GM13977 (cell line): ENCODE measurements at places on chromosomes 2 and 18.

- no peak for DNase-seq
Observed at GRCh38 chr2:160582081-160582480, 88.5 kb upstream of the RBMS1 start.

GRCh38 chr2:19673213-19673791 lies 228.5 kb downstream of the TTC32 start:
- no peak for DNase-seq

GRCh38 chr18:78903436-78904178 lies 76.0 kb upstream of the SALL3 start:
- no peak for DNase-seq

GRCh38 chr2:220353897-220354296 lies 726.5 kb downstream of the SLC4A3 start:
- DNase-seq: no peak

GRCh38 chr18:21759836-21760235 lies 19.2 kb downstream of the MIB1 start:
- DNase-seq: no peak

- DNase-seq: no peak
Observed at GRCh38 chr2:190505696-190506095, 28.8 kb downstream of the NEMP2 start.

DNA sequence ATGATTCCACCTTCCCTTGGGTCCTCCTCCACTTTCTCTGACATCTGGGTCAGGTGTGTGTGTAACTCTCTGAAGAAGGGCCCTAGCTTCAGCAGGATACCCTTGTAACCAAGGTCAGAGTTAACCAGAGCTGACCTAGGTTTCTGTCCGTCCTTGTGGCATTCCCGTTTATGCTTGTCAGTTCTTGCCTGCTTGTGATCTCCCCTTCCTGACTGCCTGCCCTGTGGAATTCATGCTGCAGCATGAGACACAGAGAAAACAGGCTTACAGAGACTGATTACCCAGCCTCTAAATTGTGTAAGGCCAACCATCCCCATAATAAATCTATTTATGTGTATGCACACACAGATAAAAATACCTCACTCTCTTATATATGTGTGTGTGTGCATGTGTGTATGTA lies 22.8 kb downstream of the NXPH2 start:
- no peak for DNase-seq

DNA sequence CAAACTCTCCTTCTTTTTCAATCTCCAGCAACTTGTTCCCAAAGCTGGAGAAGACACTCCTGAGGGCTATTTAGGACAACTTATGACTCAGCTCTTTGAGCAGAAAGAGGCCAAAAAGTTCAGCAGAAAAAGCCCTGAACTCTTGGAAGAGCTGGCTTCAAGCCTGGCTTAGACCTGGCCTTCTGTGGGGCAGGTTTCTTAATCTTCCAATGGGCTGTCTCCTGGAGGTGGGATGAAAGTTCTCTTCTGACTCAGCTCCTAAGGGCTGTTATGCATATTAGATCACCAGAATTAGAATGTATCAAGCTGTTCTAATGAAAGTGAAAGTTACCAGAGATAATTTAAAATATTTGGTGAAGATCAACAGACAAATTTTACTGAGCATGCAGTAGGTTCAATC lies 129.4 kb downstream of the RAD51AP2 start:
- no peak for DNase-seq

DNA sequence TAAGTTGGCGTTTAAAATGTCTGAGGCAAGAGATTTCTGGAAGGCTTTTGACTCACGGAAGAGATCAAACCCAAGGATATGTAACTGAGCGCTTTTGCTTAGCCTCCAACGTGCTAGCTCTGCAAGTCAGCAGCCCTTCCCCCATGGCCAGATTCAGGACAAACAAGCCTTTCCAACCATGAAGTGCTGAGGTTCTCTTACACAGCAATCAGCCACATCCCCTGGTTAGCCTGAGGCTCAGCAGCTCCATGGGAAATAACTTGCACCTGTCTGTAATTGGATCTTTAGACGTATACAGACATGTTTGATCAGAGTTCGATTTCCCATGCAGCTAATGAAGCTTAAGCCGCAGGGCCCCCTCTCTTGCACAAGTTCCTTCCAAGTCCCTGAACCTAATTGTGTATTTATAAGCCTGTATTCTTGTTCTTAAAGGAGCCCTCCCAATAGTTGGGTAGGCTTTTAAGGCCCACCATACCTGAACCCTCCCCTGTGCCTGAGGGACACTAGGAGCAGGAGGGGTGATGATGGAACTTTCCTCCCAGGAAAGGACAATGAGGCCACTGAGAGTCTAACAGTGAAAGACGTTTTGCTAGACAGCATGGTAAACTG lies 2.1 kb upstream of the TMEM131 start:
- no peak for DNase-seq

DNA sequence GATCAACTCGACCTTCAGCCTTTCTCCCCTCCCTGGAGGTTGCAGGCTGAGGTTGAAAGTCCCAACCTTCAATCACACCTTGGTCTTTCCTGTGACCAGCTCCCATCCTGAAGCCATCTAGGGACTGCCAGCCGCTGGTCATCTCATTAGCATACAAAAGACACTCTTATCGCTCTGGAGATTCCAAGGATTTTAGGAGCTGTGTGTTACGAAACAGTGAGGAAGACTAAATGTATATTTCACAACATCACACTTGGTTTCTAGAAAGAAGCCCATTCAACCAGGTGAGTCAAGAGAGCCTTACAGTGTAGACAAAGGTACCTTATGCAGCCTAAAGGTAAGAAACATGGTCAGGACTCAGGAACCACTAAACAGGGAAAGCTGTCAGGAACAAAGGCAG lies 126.4 kb downstream of the SH3BP4 start:
- no peak for DNase-seq

DNA sequence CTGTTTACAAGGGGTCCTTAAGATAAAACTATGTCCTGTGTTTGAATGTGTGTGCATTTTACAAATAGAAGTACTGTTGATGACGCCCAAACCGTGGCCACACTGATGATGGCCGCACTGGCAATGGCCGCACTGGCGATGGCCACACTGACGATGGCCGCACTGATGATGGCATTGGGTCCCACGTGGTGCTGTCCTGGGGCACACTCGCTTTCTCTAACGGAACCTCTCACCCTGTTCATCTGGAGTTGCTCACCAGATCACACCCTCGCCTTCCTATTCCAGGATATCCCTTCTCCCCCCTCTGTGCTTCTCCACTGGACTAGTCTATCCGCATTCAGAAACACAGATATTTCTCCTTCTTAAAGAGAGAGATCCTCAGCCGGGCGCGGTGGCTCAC lies 192.4 kb downstream of the EIPR1 start:
- no peak for DNase-seq

GRCh38 chr2:148161909-148162435 lies 141.1 kb downstream of the MBD5 start:
- DNase-seq: no peak
